MM.1S (cell line): ENCODE measurements at places on chromosomes 4 and X.

GRCh38 chrX:135324463-135324862 is 15.2 kb downstream of the ETDC start:
- no peaks in the 10 kb centered on the region for H3K27me3 ChIP-seq
- no peak overlapping the region for H3K4me3 ChIP-seq
- no peaks in the 10 kb centered on the region for H3K4me1 ChIP-seq
- no peak overlapping the region for H3K27ac ChIP-seq
- no peak for DNase-seq

GRCh38 chr4:152255437-152255836 is 280.5 kb downstream of the FBXW7 start:
- DNase-seq, result no peak

DNA sequence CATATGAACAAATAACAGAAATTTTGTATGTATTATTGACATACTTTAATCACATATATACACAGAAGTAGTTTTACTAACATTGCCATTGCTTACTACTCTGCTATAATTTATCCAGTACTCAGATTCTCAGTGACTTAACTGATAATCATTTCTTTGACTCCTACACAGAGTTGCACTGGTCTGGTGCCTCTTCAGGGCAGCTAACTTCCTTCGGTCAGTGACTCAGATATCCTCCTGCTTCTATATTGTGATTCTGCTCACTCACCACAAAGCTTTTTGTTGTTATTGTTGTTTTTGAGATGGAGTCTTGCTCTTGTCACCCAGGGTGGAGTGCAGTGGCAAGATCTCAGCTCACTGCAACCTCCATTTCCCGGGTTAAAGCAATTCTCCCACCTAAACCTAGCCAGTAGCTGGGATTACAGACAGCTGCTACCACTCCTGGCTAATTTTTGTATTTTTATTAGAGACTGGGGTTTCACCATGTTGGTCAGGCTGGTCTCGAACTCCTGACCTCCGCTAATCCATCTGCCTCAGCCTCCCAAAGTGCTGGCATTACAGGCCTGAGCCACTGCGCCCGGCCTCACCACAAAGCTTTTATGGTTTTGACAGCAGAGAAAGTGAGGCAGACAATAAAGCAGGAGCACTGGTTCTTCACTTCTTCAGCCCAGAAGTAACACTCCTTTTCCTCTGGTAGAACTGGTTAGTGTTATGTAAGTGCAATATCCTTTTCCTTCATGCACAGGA is 499.3 kb downstream of the EPHA5 start:
- no peaks in the 10 kb centered on the region for H3K4me1 ChIP-seq
- no peak for DNase-seq
- H3K4me3 ChIP-seq, result no peak overlapping the region
- no peaks in the 10 kb centered on the region for H3K27me3 ChIP-seq
- H3K27ac ChIP-seq, result no peak overlapping the region
- no peaks in the 10 kb centered on the region for H3K36me3 ChIP-seq

DNA sequence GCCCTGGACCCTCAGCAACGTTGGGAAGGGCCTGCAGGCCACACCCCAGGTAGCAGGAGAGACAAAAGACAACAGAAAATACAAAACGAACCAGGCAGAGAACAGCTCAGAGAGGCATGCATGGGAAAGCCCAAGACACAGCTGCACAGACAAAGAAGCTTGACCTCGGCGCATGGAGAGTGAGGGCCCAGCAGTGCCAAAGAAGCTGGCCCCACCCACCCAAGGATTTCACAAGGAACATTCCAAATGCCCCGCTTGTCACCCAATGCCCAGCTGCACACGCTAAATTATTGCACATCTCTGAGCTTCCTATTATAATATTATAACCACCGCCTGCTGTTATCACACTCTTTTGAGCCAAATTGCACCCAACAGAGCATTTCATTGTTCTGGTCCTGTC is 147.7 kb upstream of the TBL1X start:
- H3K27ac ChIP-seq, result no peak overlapping the region
- no peak for DNase-seq
- H3K36me3 ChIP-seq, result no peaks in the 10 kb centered on the region
- no peak overlapping the region for H3K4me3 ChIP-seq
- no peaks in the 10 kb centered on the region for H3K27me3 ChIP-seq

- no peak overlapping the region for H3K4me3 ChIP-seq
- no peaks in the 10 kb centered on the region for H3K27me3 ChIP-seq
- no peaks in the 10 kb centered on the region for H3K36me3 ChIP-seq
- H3K4me1 ChIP-seq, result no peaks in the 10 kb centered on the region
Observed at GRCh38 chr4:187103351-187103750, 379.7 kb upstream of the FAT1 start.

- no peak overlapping the region for H3K4me3 ChIP-seq
- no peaks in the 10 kb centered on the region for H3K36me3 ChIP-seq
- 0 out of 2 replicates have a peak, but pooled peaks cover 5% of the 10 kb centered on the region for H3K4me1 ChIP-seq
- no peak overlapping the region for H3K27ac ChIP-seq
- H3K27me3 ChIP-seq, result no peaks in the 10 kb centered on the region
Observed at GRCh38 chrX:47577424-47577823, 4.8 kb upstream of the TIMP1 start.

DNA sequence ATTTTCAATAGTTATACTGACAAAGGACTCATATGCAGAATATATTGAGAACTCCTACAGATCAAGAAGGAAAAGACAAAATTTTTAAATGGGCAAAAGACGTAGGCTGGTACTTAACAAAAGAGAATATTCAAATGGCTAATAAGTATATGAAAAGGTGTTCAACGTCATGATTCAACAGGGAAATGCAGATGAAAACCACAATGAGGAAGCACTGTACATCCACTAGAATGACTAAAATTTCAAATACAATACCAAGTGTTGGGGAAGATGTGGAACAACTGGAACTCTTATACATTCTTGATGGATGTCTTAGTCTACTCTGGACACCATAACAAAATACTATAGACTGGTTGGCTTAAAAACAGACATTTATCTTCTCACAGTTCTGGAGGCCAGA is 1.3 kb upstream of the MRFAP1L1 start:
- DNase-seq, result no peak
- H3K4me3 ChIP-seq, result no peak overlapping the region
- no peaks in the 10 kb centered on the region; the same call in 1 of the 2 replicates for H3K36me3 ChIP-seq
- peaks cover 31% of the 10 kb centered on the region for H3K27me3 ChIP-seq

DNA sequence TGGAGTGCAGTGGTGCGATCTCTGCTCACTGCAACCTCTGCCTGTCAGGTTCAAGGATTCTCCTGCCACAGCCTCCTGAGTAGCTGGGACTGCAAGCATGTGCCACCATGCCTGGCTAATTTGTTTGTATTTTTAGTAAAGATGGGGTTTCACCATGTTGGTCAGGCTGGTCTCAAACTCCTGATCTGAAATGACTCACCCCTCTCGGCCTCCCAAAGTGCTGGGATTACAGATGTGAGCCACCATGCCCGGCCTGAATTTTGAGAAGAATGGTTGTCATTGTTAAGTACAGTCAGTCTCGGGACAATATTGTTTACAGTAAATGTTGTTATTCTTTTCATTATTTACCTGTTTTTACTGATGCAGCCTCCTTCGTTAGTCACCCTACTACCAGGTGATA is 1226.2 kb upstream of the TENM3 start:
- no peak for DNase-seq
- no peaks in the 10 kb centered on the region for H3K36me3 ChIP-seq
- H3K27me3 ChIP-seq, result no peaks in the 10 kb centered on the region
- no peaks in the 10 kb centered on the region for H3K4me1 ChIP-seq
- H3K4me3 ChIP-seq, result no peak overlapping the region
- no peak overlapping the region for H3K27ac ChIP-seq

DNA sequence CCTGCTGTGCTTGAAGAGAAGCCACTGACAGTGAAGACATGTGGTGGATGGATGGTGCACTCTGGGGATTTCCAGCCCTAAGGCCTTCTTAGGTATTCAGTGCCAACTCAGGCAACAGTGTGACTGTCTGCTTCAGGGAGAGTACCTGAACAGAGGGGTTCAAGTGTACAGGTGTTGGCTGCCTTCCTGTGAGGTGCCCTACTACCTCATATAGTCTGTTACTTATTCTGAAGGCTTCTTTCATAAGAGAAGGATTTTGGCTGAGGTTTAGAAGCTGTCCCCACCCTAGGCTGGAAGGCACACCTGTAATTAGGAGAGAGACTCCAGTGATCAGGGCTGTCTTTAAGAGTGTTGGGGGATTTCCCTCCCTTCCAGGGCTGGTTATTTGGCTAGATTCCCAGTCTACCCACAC is 1.8 kb downstream of the FTHL17 start:
- no peaks in the 10 kb centered on the region for H3K36me3 ChIP-seq
- DNase-seq, result peak; percentile 76
- H3K27ac ChIP-seq, result no peak overlapping the region; the same call in 1 of the 2 replicates
- no peaks in the 10 kb centered on the region for H3K4me1 ChIP-seq
- H3K4me3 ChIP-seq, result no peak overlapping the region

DNA sequence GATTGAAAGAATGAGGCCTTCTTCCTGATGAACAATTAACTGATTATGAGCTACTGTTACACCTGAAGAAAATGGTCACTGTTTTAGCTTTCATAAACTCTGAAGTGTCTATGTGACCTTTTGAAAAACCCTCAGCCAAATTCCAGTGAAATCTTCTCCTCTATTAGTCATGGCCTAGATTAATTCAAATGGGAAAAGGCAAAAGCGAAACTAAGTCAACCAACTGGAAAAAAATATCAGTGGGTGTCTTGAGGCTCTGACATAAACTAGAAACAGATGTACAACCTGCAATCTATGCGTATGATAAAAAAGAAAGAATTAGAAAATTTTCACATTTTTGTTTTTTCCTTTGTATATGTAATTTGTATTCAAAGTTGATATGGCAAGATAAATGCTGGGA is 169.4 kb upstream of the BANK1 start:
- H3K27ac ChIP-seq, result no peak overlapping the region
- H3K4me3 ChIP-seq, result no peak overlapping the region
- no peaks in the 10 kb centered on the region for H3K27me3 ChIP-seq
- no peaks in the 10 kb centered on the region for H3K4me1 ChIP-seq
- DNase-seq, result no peak

DNA sequence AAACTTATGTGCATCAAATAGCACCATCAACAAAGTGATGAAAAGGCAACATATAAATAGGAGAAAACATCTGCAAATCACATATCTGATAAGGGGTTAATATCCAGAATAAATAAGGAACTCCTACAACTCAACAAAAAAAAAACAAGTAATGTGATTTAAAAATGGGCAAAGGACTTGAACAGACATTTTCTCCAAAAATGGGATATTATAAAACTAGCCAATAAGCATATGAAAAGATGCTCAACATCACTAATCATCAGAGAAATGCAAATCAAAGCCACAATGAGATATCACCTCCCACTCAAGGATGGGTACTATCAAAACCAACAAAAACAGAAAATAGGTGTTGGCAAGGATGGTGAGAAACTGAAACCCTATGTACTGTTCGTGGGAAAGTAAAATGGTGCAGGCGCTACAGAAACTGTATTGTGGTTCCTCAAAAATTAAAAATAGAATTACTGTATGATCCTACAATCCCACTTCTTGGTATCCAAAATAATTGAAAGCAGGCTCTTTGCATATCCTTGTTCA is 2.4 kb downstream of the DNAJB14 start:
- H3K4me3 ChIP-seq, result no peak overlapping the region
- peaks cover 43% of the 10 kb centered on the region for H3K4me1 ChIP-seq
- peak overlapping the region; percentile 22; the same call in 1 of the 2 replicates for H3K27ac ChIP-seq
- peaks cover 9% of the 10 kb centered on the region; the same call in 1 of the 2 replicates for H3K36me3 ChIP-seq
- no peaks in the 10 kb centered on the region for H3K27me3 ChIP-seq

- H3K36me3 ChIP-seq, result no peaks in the 10 kb centered on the region
- peak overlapping the region; percentile 77; the same call in 1 of the 2 replicates for H3K27ac ChIP-seq
- H3K27me3 ChIP-seq, result no peaks in the 10 kb centered on the region
- H3K4me3 ChIP-seq, result peak overlapping the region; percentile 95
Observed at GRCh38 chr4:48341776-48342605, 662 bp downstream of the SLAIN2 start.

DNA sequence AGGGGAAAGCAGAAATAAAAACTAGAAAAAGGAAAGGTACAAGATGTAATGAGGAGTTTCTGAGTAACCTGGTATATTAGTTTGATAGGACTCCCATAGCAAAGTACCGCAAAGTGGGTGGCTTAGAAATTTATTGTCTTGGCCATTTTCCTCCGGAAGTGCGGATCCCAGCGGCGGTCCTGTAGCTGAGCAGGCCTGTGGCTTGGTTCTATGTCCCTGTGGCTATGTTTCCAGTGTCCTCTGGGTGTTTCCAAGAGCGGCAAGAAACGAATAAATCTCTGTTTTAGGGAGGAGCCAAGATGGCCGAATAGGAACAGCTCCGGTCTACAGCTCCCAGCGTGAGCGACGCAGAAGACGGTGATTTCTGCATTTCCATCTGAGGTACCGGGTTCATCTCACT is 44.0 kb upstream of the LDB2 start:
- H3K27ac ChIP-seq, result no peak overlapping the region
- no peaks in the 10 kb centered on the region for H3K36me3 ChIP-seq
- no peaks in the 10 kb centered on the region for H3K4me1 ChIP-seq
- no peak for DNase-seq

- no peak overlapping the region for H3K27ac ChIP-seq
- no peak for DNase-seq
Observed at GRCh38 chr4:76365636-76366035, 55.3 kb downstream of the CCDC158 start.

- H3K4me3 ChIP-seq, result no peak overlapping the region
- H3K4me1 ChIP-seq, result no peaks in the 10 kb centered on the region
- H3K27ac ChIP-seq, result no peak overlapping the region
Observed at GRCh38 chr4:73764513-73764912, 24.1 kb downstream of the CXCL8 start.

DNA sequence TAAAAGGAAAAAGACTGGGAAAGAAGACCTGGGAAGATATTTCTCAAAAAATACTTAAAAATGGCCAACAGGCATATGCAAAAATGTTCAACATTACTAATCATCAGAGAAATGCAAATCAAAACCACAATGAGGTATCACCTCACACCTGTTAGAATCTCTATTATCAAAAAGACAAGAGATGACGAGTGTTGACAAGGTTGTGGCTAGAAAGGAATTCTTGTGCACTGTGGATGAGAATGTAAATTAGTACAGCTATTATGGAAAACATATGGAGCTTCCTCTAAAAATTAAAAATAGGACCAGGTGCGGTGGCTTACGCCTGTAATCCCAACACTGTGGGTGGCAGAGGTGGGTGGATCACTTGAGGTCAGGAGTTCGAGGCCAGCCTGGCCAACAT is 50.0 kb downstream of the C4orf46 start:
- H3K27ac ChIP-seq, result no peak overlapping the region; the same call in 1 of the 2 replicates
- no peaks in the 10 kb centered on the region for H3K4me1 ChIP-seq
- H3K36me3 ChIP-seq, result no peaks in the 10 kb centered on the region
- no peaks in the 10 kb centered on the region for H3K27me3 ChIP-seq
- H3K4me3 ChIP-seq, result no peak overlapping the region

- no peak overlapping the region for H3K27ac ChIP-seq
- no peak for DNase-seq
- H3K36me3 ChIP-seq, result no peaks in the 10 kb centered on the region
- no peaks in the 10 kb centered on the region for H3K4me1 ChIP-seq
- H3K27me3 ChIP-seq, result peaks cover 62% of the 10 kb centered on the region
Observed at GRCh38 chrX:153625271-153626024, 21.6 kb upstream of the DUSP9 start.
